WTC11 (cell line): ENCODE measurements at places on chromosomes 11 and 22. TPM values are rescaled to one million over a fixed set of nuclear protein-coding genes. Genes with fewer than 3 reads are reported as not detected.

The SCO2 gene
- 1.5 to 5.5 TPM in 2 of 3 replicates, not detected in the other for total RNA-seq

The GSTT2 gene
- 0.50 to 1.2 TPM (median 1.1 TPM) in 3 replicates for total RNA-seq

The CALCA gene
- 0.41 to 0.62 TPM (median 0.42 TPM) in 3 replicates for total RNA-seq

The LRRC4C gene
- total RNA-seq, result 0.41 to 1.3 TPM (median 0.72 TPM) in 3 replicates

The CDCA5 gene
- 80.6 to 95.9 TPM (median 86.9 TPM) in 3 replicates for total RNA-seq

The MAPK8IP1 gene
- 31.6 to 34.1 TPM (median 32.4 TPM) in 3 replicates for total RNA-seq

The SMTNL1 gene
- total RNA-seq, result 0.26 to 0.39 TPM (median 0.34 TPM) in 3 replicates

The POU2AF2 gene
- total RNA-seq, result not detected in 3 replicates

The MED15 gene
- 60.9 to 67.7 TPM (median 62.6 TPM) in 3 replicates for total RNA-seq

The GRM5 gene
- 0.11 to 0.13 TPM (median 0.11 TPM) in 3 replicates for total RNA-seq

The PDGFB gene
- total RNA-seq, result 6.8 to 9.2 TPM (median 7.7 TPM) in 3 replicates

The ART5 gene
- total RNA-seq, result 4.5 to 8.7 TPM (median 8.1 TPM) in 3 replicates

The DTX4 gene
- total RNA-seq, result 12.3 to 15.5 TPM (median 12.8 TPM) in 3 replicates

The UCP3 gene
- total RNA-seq, result 0.50 to 0.73 TPM (median 0.55 TPM) in 3 replicates

The OR5P2 gene
- total RNA-seq, result not detected in 3 replicates

The ART1 gene
- not detected in 3 replicates for total RNA-seq

The GRAMD1B gene
- 22.1 to 31.5 TPM (median 23.3 TPM) in 3 replicates for total RNA-seq

The NNMT gene
- 0.50 to 0.53 TPM in 2 of 3 replicates, not detected in the other for total RNA-seq

The PHOX2A gene
- 1.3 to 1.6 TPM (median 1.3 TPM) in 3 replicates for total RNA-seq

The OR6T1 gene
- not detected in 3 replicates for total RNA-seq

The GGT1 gene
- total RNA-seq, result 33.7 to 41.3 TPM (median 38.8 TPM) in 3 replicates

The ADORA2A gene
- 7.0 to 8.1 TPM (median 7.6 TPM) in 3 replicates for total RNA-seq

The TIGD3 gene
- 1.9 to 2.3 TPM (median 2.1 TPM) in 3 replicates for total RNA-seq

The OOSP2 gene
- total RNA-seq, result not detected in 3 replicates

The CLDN5 gene
- total RNA-seq, result 1.0 to 1.9 TPM (median 1.5 TPM) in 3 replicates

The MS4A3 gene
- total RNA-seq, result not detected in 3 replicates

The FGF19 gene
- 17.6 to 19.3 TPM (median 18.6 TPM) in 3 replicates for total RNA-seq

The NPTXR gene
- 10.4 to 11.2 TPM (median 10.6 TPM) in 3 replicates for total RNA-seq

The OR2AG2 gene
- total RNA-seq, result 0.09 to 0.21 TPM (median 0.17 TPM) in 3 replicates

The SLC22A25 gene
- total RNA-seq, result not detected in 3 replicates

The TBX1 gene
- 7.9 to 12.8 TPM (median 9.3 TPM) in 3 replicates for total RNA-seq

The SLC37A2 gene
- 1.3 to 2.2 TPM (median 2.1 TPM) in 3 replicates for total RNA-seq

The OAF gene
- 3.2 to 5.6 TPM (median 4.2 TPM) in 3 replicates for total RNA-seq

The MFRP gene
- not detected in 3 replicates for total RNA-seq

The E2F8 gene
- 8.5 to 10.7 TPM (median 10.4 TPM) in 3 replicates for total RNA-seq

The CHORDC1 gene
- total RNA-seq, result 71.8 to 83.4 TPM (median 74.0 TPM) in 3 replicates

The PHF21B gene
- 90.6 to 107 TPM (median 92.5 TPM) in 3 replicates for total RNA-seq

The RTN4R gene
- 23.0 to 27.0 TPM (median 25.0 TPM) in 3 replicates for total RNA-seq

The IZUMO1R gene
- not detected in 3 replicates for total RNA-seq
